ENCODE measurements at places on chromosomes 3 and 15.

GRCh38 chr3:149215515-149215914 is 6.1 kb downstream of the CP start:
- DNase-seq = peak; percentile 25

GRCh38 chr3:183295211-183295610 is 42.2 kb downstream of the B3GNT5 start:
- peak; percentile 61 for DNase-seq

GRCh38 chr3:186319945-186320344 is 42.1 kb downstream of the DGKG start:
- DNase-seq = no peak

- no peak for DNase-seq
Observed at GRCh38 chr3:157166561-157166960, 6.6 kb upstream of the CCNL1 start.
